ENCODE measurements at places on chromosomes 13 and 19. TPM values are rescaled to one million over a fixed set of nuclear protein-coding genes. Genes with fewer than 3 reads are reported as not detected.

- no peak overlapping the region for H3K4me3 ChIP-seq
- H3K36me3 ChIP-seq, result no peaks in the 10 kb centered on the region
- H3K4me1 ChIP-seq, result peaks cover 5% of the 10 kb centered on the region
- no peak for DNase-seq
- H3K27ac ChIP-seq, result no peak overlapping the region
Measured at GRCh38 chr13:105448811-105449210, 1086.7 kb downstream of the EFNB2 start.

OVOL3 gene
- not detected for total RNA-seq

GRCh38 chr13:98275681-98276171 lies 98.7 kb upstream of the RNF113B start:
- H3K4me3 ChIP-seq, result no peak overlapping the region
- peaks cover 6% of the 10 kb centered on the region for H3K4me1 ChIP-seq
- H3K27ac ChIP-seq, result no peak overlapping the region
- peaks cover 5% of the 10 kb centered on the region for H3K27me3 ChIP-seq
- H3K36me3 ChIP-seq, result no peaks in the 10 kb centered on the region
- DNase-seq, result no peak

DNA sequence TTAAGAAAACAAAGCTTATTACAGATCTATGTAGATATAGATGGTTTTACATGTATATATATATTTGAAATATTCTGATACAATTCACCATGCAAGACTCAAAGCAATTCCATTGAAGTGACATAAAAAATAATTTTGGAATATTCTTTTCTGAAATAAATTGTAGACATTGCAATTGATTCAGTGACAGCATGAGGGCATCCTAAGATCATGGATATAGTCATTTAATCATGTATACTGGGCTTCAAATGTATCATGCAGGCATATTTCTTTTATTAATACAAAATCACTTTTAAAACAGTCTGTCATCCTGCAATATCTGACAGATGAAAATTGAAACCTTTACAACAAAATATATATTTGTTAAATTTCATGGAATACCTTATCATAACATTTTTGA lies 286.7 kb upstream of the SLITRK6 start:
- no peak overlapping the region for H3K4me3 ChIP-seq
- DNase-seq, result no peak
- H3K27ac ChIP-seq, result no peak overlapping the region

GRCh38 chr19:48444129-48444935 lies 1.5 kb upstream of the GRWD1 start:
- no peak for DNase-seq
- peak overlapping the region; percentile 96 for H3K27ac ChIP-seq
- H3K27me3 ChIP-seq, result peaks cover 27% of the 10 kb centered on the region
- peaks cover 29% of the 10 kb centered on the region for H3K36me3 ChIP-seq

MEIS3 gene
- total RNA-seq, result not detected

GRCh38 chr19:44719262-44719701 lies 20.3 kb downstream of the CEACAM16 start:
- no peak for DNase-seq
- H3K27me3 ChIP-seq, result no peaks in the 10 kb centered on the region
- H3K4me3 ChIP-seq, result no peak overlapping the region
- no peak overlapping the region for H3K27ac ChIP-seq

DNA sequence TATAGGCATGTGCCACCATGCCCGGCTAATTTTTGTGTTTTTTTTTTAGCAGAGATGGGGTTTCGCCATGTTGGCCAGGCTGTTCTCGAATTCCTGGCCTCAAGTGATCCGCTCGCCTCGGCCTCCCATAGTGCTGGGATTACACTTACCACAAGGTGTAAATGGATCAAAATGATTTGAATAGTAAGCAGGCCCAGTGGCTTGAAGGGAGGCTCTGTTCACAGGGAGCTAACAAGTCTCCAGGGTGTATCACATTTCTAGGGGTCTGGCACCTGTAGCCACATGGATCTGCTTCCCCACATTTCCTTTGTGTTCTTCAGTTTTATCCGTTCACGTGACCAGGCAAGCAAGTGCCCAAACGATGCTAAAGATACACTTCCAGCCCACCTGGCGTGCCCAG lies 13.5 kb upstream of the CNFN start:
- no peak overlapping the region for H3K4me3 ChIP-seq
- no peak for DNase-seq
- H3K4me1 ChIP-seq, result peaks cover 25% of the 10 kb centered on the region
- peaks cover 13% of the 10 kb centered on the region for H3K36me3 ChIP-seq

SIGLEC9 gene
- total RNA-seq, result 0.27 TPM

DNA sequence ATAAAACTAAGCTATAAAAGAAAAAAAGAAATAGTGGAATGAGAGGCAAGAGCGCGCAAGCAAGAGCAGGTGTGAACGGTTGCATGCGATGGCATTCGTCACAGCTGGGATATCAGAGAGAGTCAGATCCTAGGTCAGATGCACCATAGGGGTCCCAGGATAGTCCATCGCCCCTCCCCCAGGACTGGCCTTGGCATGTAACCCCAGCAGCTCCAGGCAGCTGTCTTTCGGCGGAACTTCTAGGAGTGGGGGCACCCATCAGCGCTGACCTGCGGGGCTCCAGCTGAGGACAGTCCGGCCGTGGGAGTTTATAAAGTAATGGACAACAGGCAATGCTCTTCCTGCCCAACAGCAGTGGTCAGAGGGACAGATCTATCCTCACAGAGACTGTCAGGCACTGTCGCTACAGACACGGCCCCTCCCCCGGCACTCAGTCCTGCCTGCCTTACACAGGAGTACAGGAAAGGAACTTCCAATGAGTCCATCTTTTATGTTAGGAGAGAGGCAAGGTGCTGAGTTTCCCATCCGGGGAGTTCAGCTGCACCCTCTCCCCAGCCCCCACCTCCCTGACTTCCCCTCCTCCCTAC lies 1.4 kb downstream of the SIAH3 start:
- no peak overlapping the region for H3K27ac ChIP-seq
- peaks cover 54% of the 10 kb centered on the region for H3K4me1 ChIP-seq
- H3K36me3 ChIP-seq, result peaks cover 1% of the 10 kb centered on the region
- no peak for DNase-seq

DNA sequence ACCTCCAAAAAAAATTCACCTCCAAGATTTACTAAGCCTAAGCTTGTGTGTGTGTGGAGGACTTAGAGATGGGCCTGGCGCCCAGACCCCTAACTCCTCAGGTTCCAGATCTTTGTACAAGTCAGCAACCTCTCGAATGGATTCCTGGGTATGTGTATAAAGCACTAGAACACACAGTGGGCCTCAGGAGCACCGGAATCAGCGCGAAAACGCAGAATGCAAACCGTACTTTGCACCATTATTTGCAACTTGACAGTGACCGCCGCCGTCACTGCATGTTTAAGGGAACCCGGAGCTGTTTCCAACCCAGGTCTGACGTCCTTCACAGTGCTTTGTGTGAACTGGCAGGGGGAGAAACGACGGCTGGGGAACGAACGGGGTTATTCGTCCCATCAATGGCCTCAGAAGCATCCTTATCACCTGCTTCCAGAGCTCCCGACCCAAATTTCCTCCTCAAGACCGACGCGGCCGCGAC lies 688 bp downstream of the ZNF606 start:
- peaks cover 91% of the 10 kb centered on the region for H3K36me3 ChIP-seq
- H3K27me3 ChIP-seq, result no peaks in the 10 kb centered on the region
- peak overlapping the region; percentile 80 for H3K4me3 ChIP-seq
- DNase-seq, result peak; percentile 39
- peak overlapping the region; percentile 90 for H3K27ac ChIP-seq

DNA sequence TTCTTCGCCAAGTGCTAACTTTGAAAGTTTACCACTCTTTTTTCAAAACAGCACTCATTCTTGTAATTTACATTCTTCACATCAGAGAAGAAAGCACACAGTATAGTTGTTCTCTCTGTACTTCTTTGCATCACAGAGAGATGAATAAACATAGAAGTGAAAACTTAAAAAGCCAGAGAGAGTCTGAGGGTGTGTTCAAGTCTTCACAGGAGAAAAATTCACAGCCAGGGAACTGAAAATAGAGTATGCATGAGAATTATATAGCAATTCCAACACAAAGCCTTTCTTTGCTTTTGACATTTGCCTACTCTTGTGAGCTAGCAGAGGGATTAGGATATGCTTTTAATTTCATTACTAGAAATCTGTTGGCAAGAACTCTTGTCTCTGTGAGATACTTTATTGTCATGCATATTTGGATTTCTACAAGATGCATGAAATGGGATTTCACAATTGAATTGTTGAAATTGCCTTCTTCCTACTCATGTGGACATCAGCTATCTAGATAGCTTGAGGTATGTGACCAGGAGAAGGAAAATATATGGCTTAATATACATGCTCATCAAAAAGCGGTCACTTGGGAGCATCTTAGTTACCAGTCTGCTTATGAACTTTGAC lies 166.1 kb downstream of the SLC7A1 start:
- no peak overlapping the region for H3K4me3 ChIP-seq
- peaks cover 2% of the 10 kb centered on the region for H3K4me1 ChIP-seq
- peaks cover 65% of the 10 kb centered on the region for H3K27me3 ChIP-seq
- no peaks in the 10 kb centered on the region for H3K36me3 ChIP-seq
- DNase-seq, result no peak

Measured in activated CD4-positive, alpha-beta T cell treated with anti-CD3 and anti-CD28 coated beads, Interleukin-2, amount 10 ng/mL, durations not matched to agents 7 days and 5 days (primary cell).